ENCODE measurements at places on chromosomes 2 and 18.

GRCh38 chr2:47460766-47461165 is 57.8 kb downstream of the MSH2 start:
- DNase-seq: no peak

DNA sequence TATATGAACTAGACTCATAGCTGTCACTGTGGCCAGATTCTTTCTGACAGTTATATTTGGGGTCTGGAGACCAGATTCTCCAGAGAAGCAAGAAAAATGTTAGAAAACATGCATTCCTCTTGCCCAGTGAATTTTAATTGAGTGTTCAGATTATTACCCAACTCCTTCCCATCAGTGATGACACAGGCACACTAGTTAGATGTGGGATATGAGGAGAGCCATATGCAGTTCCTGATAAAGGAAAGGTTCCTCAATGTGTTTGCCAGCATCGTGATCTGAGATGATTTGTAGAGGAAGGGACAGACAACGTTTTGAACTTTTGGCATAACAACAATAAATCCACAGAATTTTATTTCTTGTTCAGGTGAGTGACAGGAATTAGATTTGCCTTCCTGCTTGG is 308.6 kb downstream of the PIEZO2 start:
- no peak for DNase-seq

DNA sequence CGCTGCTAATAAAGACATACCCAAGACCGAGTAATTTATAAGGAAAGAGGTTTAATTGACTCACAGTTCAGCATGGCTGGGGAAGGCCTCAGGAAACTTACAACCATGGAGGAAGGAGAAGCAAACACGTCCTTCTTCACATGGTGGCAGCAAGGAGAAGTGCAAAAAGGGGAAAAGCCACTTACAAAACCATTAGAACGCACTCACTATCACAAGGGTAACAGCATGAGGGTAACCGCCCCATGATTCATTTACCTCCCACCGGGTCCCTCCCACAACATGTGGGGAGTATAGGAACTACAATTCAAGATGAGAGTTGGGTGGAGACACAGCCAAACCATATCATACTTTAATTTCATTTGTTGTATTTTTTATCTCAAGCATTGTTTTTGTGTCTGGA is 67.5 kb downstream of the ATP9B start:
- DNase-seq: no peak

DNA sequence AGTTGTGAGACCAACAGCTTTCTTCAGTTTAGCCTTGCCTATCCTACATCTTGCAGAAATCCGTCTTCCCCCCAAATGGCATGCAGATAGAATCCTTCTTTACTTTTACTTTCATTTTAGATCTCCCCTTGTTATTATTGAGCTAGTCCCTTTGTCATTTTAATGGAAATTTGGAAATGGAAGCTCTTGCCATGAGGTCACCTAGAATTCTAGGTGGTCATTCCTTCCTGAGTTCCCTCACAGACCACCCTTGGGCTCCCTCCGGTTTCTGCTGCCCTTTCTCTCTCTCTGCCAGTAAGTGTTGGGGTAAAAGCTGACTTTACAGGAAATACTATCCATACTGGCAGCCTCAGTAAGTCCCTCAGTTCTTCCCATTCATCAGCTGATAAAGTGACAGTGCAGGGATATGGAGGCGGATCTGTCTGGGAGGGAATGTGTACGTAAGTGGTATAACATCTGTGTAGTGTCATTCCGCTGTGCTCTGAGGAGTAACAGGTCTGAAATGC is 30.2 kb downstream of the ARHGAP25 start:
- no peak for DNase-seq

GRCh38 chr2:200396781-200397242 is 90.3 kb downstream of the SPATS2L start:
- DNase-seq: no peak

- no peak for DNase-seq
These were observed 36.2 kb downstream of the POU3F3 start for GRCh38 chr2:104889960-104890684.

- no peak for DNase-seq
These were observed 265.0 kb upstream of the PARD3B start for GRCh38 chr2:204280262-204280668.

DNA sequence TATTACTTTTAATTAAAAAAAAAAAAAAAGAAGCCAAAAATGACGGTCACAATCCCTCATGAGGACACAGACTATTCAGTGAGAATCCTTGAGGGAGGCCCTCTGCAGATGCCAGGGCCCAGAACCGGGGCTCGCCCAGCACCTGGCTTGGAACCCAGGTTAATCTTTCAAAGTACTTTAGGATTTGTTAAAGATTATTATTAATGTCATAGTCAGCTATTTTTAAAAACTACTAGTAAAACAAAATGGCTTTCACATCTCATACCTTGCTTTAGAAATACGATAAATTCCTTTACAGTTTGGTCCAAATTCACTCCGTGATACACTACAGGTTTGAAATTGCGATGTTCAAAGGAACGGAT is 27.1 kb downstream of the C2orf76 start:
- DNase-seq: no peak

- no peak for DNase-seq
These were observed 71.3 kb upstream of the TXNDC2 start for GRCh38 chr18:9814431-9814830.

- DNase-seq: no peak
These were observed 190.5 kb downstream of the ALPK2 start for GRCh38 chr18:58438161-58438957.

GRCh38 chr18:43405097-43405496 is 127.8 kb upstream of the SYT4 start:
- no peak for DNase-seq

- no peak for DNase-seq
These were observed 82.8 kb upstream of the DNMT3A start for GRCh38 chr2:25424426-25425028.

DNA sequence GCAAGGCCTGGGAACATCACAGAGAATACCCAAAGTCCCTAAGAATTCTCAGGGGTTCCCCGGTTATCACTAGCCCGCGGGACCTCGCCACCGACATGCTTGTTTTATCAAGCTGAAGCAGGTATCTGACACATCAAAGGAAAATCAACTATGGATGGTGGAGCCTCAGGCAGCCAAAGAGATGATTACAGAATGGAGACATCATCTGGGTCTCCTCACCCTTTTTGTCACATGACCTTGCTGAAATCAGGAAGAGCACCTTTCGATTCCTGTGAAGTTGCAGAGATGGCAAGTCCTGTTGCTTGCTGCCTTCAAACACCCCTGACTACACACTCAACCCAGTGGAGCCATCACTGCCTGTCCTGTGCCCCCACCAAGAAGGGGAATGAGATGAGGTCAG is 19.2 kb upstream of the CAB39 start:
- no peak for DNase-seq

DNA sequence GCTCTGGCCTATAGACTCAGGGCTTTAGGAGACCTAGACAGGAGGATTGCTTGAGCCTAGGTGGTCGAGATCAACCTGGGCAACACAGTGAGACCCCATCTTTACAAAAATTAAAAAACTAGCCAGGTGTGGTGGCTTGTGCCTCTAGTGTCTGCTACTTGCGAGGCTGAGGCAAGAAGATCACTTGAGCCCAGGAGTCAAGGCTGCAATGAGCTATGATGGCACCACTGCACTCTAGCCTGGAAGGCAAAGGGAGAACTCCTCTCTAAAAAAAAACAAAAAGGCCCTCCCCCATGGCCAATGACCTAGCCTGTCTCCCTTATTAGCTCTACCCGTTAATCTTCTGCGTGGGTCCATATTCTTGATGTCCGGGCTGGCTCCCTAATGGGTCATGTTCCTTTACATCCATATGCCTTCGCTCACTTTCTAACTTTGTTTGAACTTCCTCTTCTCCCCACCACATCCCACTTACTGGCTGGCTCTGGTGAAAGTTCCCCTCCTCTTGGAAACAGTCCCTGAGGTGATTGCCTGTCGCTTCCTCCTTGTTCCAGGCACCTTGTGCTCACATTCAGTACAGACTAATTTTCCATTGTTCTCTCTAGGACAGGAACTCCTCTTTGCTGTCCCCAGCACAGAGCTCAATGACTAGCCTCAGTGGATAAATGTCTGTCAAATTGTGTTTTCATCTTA is 103.0 kb downstream of the AFF3 start:
- DNase-seq: no peak

- no peak for DNase-seq
These were observed 860.4 kb upstream of the CRIM1 start for GRCh38 chr2:35495182-35495581.

- DNase-seq: no peak
These were observed 56.9 kb downstream of the LIMS1 start for GRCh38 chr2:108591163-108591562.

- no peak for DNase-seq
These were observed 39.0 kb downstream of the RALB start for GRCh38 chr2:120291401-120292311.

DNA sequence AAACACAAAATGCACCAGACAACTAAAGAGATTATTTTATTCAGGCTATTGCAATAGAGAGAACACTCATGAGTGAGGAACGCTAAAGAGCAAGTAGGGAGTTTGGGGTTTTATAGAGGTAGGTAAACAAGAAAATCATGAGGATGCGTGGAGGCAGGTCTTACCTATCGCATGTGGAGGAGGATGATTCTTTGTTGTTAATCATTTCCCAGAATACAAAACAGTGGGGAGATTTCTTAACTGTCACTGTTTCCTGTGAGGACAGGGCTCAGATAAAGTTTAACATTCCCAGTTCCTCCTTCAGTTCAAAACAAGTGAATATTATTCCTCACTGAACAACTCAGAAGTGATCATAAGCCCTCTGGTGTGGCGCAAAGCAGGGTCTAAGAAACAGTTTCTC is 156.1 kb upstream of the MGAT5 start:
- DNase-seq: no peak

DNA sequence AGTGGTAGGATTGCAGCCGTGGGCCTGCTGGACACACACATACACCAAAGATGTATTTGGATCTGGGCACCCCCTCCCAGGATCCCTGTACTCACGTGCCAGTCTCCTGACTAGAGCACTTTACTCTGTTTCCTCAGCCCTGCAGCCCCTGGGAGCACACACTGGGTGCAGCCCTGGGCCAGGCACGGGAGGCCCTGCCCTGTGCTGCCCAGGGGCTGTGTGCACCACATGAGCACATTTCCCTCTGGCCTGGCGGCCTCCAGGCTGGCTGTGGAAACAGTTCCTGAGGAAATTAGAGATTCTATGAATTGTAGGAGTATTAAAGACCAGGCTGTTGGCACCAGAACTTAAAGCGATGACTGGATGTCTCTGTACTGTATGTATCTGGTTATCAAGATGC is 45.4 kb downstream of the BCL2L11 start:
- no peak for DNase-seq

DNA sequence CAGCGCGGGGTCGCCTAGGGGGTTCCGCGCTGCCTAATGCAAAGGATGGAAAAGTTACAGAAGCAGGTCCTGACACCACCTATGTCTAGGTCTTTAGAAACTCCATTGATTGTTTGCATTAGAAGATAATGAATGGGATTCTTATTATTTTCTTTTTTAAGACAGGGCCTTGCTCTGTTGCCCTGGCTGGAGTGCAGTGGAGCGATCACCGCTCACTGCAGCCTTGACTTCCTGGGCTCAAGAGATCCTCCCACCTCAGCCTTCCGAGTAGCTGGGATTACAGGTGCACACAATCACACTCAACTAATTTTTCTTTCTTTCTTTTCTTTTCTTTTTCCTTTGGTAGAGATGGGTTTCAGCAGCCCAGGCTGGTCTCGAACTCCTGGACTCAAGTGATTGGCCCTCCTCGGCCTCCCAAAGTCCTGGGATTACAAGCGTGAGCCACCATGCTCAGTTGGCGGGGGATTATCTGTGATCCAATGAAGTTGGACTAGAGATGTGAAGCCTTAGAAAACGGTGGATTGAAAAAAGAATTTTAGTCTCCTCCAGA is 761 bp upstream of the IDH1 start:
- DNase-seq: no peak

DNA sequence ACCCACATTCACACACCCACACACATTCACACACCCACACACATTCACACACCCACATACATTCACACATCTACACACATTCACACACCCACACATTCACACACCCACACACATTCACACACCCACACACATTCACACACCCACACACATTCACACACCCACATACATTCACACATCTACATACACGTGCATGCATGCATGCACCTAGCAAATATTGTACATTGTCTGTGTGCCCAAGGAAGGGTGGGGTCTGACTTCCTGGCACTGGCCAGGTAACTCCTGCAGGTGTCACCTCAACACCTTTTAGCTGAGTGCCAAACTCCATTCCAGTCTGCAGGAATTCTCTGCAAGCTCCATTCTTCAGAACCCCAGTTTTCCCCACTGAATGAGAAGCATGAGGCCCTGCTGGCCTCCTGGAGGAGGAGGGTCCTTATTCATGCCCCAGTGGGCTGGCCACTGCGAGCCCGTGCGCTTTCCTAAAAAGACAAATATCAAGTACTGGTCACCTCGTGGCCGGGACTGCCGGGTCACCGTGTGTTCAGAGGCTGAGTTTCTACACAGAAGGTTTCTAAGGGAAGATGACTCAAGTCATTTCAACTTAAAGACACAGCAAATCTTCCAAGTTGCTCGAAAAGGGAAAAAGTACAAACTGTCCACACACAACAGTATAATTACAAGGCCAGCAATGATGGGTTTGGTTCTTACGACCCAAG is 131.5 kb downstream of the HDAC4 start:
- DNase-seq: no peak

- no peak for DNase-seq
These were observed 72.3 kb downstream of the CMPK2 start for GRCh38 chr2:6793371-6793770.

DNA sequence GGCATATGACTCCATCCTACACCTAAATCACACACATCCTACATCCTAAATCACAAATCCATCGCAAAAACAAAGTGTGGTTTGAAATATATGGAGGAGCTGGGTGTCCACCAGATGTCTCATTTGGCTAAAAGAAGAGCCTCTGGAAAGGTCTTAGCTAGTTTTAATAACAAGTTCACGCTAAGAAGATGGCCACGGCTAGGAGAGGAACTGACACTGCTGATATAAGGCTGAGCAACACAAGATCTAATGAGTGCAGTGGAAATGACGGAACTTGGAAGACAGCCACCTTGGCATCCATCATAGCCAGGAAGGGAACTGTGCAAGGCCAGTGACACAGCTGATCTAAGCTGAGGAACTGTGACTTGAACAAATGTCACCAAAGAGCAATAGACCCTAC is 60.0 kb upstream of the AGAP1 start:
- DNase-seq: no peak

- DNase-seq: no peak
These were observed 96.2 kb downstream of the TPO start for GRCh38 chr2:1509271-1510065.

DNA sequence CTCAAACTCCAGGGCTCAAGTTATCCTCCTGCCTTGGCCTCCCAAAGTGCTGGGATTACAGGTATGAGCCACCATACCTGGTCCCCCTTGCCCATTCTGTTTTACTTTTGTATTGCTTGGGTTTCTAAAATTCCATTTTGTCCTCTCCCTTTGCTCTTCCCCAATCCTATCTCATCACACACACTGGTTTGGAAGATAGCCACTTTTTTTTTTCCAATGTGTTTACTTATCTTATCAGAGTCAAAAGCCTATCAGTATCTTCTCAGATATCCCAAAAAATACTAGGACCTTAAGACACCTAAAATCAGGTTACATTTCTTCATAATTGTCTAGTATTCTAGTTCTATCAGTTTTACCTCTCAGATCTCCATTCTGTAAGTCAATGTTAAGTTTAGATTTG is 56.1 kb downstream of the MSH2 start:
- DNase-seq: no peak
